ENCODE measurements at places on chromosomes 11 and 22.

DNA sequence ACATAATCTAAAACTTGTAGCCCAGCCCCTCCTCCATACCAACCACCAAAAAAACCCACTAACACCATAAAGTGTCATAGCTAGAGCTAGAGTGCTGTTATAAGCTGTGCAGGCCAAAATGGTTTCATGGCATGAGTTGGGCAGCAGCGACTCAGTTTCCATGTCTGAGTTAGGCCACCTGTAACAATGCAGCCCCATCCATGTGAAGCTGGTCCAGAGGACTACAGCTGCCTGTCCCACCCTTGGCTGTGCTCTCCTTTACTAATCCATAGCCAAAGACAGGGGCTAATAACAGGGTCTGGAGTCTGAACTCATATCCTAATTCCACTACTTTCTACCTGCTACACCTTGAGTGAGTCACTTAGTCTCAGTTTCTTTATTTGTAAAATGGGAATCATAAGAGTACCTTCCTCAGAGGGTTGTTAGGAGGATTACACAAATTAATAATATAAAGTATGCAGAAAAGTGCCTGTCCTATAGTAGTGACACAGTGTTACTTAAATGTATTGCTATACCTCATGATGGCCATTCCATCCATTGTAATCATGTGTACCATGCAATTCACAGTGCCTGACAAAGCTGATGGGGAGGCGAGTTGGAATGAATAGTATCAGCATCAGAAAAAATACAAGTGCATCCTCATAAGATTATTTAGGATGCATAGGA lies 20.6 kb downstream of the KCNQ1OT1 start:
- no peak for DNase-seq

GRCh38 chr22:25068707-25069106 lies 116.2 kb downstream of the KIAA1671 start:
- no peak for DNase-seq

GRCh38 chr11:131441051-131441810 lies 70.8 kb downstream of the NTM start:
- DNase-seq: no peak

DNA sequence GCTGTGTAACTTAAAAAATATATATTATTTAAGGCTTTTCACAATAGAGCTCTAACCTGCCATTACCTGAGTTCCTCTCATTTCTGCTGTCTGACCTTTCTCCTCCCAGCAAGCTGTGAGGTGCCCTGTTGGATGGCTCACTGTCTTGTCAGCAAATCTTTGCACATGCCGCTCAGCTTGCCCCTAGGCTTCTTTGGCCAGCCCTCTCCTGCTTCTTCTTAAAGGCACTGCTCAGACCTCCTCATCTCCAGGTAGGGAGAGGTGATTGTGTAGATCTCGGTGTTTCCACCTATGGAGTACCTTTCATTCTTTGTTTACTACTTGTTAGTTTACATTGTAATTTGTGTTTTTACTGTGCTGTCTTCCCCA lies 96.5 kb downstream of the EXT2 start:
- no peak for DNase-seq

DNA sequence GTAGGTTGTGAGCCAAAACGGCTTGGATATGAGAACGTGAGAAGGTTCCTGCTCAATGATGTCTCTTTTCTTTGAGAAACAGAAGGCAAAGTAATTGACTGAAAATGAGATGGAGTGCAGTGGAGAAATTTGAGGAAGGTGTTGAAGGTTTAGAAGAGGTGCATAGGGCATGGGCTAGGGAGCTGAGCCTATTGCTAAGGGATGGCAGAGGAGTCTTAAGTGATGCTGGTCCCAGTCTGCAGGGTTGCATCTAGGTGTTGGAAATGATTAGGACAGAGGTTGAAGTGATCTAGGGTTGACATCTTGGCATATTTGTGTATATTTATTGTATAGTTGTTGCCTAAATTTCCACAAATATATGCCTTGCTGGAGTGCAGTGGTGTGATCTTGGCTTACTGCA lies 2.3 kb downstream of the BIRC3 start:
- DNase-seq: no peak

- DNase-seq: no peak
Observed at GRCh38 chr11:76277298-76278175, 71.2 kb upstream of the WNT11 start.

- DNase-seq: no peak
Observed at GRCh38 chr11:26229257-26229656, 102.7 kb upstream of the ANO3 start.

DNA sequence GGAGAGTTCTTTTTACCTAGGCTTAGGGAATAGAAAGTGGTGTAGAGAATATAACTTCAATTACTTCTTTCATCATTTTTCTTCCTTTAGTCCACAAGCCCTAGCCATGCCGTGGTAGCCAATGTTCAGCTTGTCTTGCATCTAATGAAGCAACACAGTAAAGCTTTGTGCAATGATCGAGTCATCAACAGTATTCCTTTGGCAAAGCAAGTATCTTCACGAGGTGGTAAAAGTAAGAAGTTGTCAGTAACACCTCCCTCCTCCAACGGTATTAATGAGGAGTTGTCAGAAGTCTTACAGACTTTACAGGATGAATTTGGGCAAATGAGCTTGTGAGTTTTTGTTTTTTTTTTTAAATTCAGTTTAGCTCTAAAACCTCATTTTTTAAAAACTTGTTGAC lies 37.4 kb downstream of the CEP57 start:
- DNase-seq: no peak

- no peak for DNase-seq
Observed at GRCh38 chr11:62487738-62488551, 58.7 kb downstream of the AHNAK start.

GRCh38 chr11:73141031-73141308 lies 1.1 kb downstream of the FCHSD2 start:
- DNase-seq: peak; percentile 8

DNA sequence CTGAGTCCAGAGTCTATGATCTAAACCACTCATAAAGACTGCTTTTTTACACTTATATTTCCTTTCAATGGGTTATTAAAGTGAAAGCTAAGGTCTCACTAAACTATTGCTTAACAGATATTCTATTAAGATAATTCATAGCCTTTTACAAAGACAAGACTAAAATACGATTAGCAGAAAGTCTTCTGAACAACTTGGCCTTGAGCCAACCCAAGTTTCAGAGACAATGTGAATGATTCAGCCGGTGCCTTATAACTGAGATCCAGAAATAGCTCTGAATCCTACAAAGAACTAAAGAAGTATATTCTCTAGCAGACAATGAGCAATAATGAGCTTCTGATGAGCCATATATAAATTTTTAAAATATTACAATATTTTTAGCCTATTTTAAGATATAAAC lies 41.5 kb upstream of the CARD18 start:
- no peak for DNase-seq

DNA sequence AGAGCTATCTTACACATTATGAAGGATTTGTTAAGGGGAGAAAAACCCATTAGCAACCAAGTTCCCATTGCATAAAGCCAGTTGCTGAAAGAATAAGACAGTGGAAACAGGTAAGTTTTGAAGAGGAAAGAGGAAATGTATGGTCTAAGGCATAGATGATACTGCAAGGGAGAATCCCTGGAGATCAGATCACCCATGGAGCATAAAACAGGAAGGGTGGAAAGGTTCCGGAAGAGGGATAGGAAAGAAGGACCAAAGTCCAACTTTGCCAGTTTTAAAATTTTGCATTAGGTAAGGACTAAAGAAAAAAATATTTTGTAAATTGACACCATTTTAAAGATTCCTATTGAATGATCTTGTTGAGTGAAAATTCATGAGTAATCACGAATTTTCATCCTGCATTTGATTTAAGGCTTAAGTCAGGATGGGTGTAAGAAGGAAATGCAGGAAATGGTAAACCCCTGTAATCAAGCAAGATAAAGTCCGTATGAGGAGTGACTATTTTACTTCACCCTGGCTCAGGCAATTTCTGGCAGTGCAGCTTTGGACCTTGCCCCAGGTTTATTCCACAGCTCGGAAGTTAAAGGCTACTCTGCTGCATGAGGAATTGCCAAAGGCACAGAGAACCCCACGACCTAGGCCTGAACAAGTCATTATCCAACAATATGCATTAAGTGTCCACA lies 70.9 kb downstream of the CCDC34 start:
- no peak for DNase-seq

DNA sequence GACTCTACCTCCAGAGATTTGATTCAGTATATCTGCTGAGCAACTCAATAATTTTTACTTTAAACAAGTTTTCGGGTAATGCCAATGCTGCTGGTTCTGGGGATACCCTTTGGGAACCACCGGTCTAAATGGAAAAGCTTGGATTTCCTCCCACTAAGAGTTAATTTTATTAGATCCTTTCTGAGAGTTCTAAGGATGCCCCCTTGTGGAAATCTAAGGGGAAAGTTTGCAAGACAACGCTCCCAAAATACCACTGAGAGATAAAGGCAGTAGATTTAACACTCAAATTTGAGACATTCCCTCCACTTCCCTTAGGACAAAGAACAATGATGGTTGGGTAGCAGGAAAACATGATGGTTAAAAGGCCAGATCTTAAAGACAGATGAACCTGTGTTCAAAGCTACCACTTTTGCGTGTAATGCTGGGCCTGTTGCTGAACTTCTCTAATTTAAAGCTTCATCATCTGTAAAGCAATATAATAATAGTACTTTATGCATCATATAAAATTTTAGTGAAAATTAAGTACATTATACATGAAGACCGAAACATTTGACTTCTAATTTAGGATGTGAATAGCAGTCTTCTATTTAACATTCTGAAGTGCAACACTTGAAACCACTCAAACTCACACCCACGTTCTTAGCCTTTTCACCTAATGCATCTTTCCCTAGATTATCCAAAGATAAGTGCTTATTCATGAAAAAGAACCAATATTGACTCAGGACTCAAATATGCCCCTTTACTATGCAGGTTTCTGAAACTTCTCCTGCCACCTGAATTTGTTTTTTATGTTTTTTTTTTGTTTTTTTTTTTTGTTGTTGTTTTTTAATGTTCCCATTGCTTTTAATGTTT lies 110.1 kb upstream of the LUZP2 start:
- no peak for DNase-seq

- DNase-seq: no peak
Observed at GRCh38 chr22:23351321-23351720, 171.0 kb downstream of the BCR start.

GRCh38 chr22:39634530-39635405 lies 64.2 kb downstream of the CACNA1I start:
- DNase-seq: no peak

DNA sequence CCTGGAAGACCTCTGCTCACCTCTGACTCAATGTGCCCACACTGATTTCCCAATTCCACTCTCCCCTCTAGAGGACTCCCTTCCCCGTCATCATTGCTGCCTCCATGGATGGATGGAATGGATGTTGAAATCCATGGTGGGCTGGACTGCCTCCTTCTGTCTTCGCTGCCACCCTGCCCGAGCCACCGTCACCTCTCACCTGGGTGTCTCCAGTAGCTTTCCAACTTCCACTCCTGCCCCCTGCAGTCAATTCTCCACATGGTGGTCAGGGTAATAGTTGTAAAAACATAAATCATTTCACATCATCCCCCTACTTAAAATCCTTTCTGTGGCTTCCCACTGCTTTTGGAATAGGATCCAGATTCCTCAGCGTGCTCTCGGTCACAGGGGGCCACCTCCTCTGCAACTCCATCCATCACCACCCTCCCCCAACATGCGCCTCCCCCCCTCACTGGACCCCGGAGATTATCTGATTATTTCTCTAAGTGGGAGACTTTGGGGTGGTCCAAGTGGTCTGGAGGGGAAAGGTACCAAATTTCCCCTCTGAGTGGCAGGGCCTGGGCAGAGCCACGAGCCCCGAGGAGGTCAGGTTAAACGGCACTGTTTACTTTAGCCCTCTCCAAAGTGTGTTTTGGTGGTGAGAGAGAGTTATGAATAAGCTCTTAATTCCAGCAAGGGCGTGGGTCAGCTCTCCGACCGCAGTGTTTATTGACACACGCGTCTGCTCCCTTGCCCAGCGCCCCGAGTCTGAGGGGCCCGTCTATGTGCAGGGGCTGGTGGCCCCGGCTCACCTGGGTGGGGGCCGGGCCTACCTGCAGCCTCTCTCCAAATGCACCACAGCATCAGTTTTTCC lies 313.7 kb downstream of the MN1 start:
- DNase-seq: no peak

GRCh38 chr22:21759646-21760376 lies 24.2 kb upstream of the YPEL1 start:
- DNase-seq: no peak

DNA sequence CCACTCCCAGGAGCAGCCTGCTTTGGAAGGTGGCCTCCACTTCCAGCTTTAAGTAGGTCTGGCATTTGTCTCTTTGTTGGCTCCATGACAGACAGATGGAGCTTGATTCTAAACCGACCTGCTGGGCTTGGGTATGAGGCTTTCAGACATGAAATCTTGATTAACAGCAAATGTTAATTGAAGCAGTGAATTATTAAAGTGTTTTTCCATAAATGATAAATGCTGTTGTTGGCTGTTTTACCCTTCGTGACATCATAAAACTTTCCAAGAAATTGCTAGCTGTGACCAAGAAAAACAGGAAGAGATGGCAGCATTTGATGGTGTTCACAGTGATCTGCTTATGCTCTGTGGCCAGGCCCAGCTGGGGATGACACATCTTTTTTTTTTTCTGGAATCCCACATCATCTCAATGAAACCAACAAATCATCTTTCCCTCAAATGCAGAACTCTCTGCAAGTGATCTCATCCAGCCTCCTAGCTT lies 66.1 kb downstream of the RBMXL2 start:
- DNase-seq: no peak

DNA sequence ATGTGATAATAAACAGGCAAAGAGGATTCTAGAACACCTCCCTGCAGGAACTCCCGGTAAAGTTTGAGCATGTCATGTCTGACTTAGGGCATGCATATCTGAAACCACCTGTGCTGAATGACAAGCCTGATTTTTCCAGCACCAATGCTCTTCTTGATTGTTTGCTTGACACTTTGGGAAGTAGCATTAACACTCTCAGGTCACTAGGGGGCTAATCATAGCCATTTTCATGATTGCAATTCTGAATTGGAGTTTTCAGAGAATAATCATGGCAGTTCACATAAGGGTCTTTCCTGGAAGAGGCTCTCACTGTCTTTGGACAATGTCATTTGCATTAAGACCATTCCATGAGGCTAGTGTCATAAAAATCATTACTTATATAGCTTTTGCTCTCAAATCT lies 234.4 kb upstream of the MTNR1B start:
- DNase-seq: no peak

DNA sequence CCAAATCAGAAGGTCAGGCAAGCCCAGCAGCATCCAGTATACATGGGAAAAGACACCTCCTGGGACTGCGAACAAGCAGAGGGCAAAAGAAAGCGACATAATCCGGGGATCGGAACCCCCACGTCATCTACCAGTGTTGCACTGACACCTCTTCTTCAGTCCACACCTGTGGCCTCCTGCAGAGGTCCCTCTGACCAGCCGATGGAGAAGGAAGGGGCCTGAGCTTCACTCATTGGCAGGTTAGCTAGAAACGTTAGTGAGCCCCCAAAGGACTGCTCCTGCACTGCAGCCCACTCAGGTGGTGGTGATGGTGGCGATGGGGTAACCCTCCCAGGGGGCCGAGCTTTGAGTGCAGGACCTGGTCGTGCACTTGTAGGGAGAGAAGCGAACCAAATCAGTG lies 22.1 kb downstream of the ASCL2 start:
- DNase-seq: no peak

- no peak for DNase-seq
Observed at GRCh38 chr11:45580399-45580798, 85.0 kb downstream of the CHST1 start.

- no peak for DNase-seq
Observed at GRCh38 chr22:33570110-33570509, 350.2 kb downstream of the LARGE1 start.

Data from stimulated activated CD4-positive, alpha-beta T cell treated with anti-CD3 and anti-CD28 coated beads, Interleukin-15, amount 100 ng/mL, for 1 hour (primary cell).